ENCODE measurements at places on chromosomes 11 and 22.

DNA sequence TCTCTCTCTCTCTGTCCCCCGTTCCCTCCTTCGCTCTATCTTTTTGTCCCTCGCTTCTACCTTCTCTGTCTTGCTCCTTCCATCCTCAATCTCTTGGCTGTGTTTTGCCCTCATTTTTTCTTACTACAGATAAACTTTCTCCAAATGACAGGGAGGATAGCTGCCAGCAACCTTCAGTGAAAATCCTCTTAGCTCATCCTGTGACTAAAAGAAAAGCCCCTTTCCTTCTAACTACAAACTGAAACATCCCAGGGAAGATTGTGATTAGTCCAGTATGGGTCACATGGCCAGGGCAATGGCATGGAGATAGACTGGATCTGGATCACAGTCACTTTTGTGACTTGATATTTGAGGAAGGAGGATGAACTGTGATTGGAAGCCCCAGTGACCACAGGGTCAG lies 10.4 kb downstream of the SPON1 start:
- DNase-seq, result no peak

DNA sequence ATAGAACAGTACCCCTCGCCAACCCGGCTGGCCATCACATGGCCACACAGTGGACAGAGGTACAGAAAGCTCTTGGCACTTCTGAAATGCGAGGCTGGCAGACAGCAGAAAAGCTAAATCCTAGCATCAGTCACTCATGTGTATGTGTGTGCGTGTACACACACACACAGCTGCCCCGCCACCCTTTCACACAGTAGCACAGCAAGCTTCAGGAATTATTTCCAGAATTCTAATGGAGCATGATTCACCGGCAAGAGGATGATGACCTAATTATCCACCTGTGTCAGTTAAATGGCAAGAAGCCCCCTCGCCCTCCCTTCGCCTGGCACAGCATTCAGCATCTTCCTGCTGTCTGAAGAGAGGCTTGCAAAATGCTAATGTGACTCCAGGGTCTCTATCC lies 336.0 kb downstream of the SHANK2 start:
- no peak for DNase-seq

DNA sequence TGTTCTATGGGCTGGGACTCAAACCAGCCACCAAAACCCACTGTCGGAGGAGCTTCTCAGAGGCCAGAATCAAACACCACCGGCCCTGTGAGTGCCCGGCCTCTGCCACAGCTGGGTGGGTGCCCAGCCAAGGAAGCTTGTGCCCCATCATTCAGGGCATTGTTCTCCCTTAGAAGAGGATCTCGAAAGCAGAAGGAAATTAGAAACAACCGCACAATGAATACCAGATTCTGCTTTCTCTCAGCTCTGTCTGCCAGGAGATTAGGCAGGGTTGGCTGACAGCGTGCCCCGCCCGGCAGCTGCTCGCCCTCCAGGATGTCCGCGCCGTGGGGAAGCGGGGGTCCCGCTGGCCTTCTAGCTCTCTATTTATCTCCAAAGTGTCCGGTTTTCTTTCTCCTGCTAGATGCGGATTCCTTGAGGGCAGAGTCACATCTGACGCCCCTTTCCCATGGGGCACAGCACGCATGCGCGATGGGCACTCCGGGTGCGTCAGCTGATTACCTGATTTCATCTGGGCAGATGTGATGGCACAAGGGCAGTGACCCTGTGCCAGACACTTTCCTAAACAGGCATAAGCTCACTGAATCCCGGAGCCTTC lies 25.5 kb downstream of the SCGB1A1 start:
- DNase-seq, result peak; percentile 94

DNA sequence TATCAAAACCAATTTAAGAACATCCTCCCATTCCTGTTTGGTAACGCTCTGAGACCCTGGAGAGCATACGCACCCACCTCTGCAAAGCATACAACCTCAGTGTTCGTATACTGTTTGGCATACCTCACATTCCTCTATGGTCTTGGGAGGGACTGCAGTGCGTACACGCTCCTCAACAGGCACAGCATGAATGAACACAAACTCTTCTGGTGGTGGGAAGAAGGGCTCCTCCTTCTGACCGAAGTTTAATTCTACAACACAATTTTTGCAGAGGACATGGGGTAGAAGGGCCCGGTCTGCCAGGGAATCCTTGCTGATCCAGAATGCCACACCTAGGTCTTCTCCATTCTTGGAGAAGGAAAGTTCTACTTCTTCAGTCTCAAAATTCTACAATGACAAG lies 5.3 kb downstream of the HNRNPUL2 start:
- DNase-seq, result no peak

DNA sequence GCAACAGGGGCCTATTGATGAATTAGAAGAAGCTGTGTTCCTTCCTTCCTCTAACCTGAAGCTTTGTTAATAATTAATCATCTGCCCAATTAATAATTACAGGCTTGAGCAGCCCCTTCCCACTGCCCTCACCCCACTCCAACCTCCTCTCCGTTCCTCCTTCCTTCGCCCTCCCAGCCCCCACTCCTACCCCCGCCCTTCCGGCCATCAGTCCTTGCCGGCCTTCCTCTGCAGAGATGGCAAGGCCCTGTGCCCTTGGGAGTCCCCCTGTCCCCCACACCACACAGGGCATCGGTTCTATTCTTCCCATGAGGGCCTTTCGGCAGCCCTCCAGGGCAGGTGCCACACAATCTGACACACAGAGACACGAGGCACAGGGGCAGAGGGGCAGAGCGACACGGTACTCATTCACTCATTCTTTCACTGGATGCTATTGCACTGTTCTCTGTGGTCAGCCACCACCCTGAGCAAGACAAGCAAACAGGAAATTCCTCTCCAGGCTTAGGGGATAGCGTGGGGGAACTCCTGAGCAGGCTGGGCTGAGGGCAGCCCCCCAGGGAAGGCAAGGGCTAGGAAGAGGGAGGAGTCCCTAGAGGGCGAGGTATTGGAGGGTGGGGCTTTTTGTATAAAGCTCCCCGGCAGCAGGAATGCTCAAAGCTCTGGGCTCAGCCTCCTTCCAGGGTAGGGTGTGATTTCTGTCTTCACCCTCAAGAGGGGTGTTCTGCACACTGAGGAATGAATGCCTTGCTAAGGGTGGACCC lies 14.7 kb downstream of the MGAT3 start:
- peak; percentile 66 for DNase-seq

DNA sequence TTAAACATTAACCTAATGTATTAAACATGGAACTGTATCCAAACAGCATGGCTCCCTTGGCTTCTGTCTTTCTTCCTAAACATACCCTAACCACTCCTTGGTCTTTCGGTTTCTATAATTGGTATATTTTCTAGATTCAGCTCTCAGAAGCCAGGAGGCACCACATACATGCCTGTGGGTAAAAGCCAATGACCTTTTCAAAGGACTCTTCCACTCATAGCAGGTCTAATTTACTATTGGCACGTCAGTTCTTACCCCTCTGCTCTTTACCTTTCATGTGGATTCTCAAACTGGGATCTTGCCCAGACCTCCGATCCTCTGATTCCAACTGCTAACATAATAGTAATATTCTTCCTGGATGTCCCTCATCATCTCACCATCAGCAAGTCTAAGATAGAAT lies 835.1 kb downstream of the NTM start:
- DNase-seq, result no peak

GRCh38 chr11:1881442-1882264 lies 10.0 kb downstream of the PRR33 start:
- peak; percentile 13 for DNase-seq
